Memory B cell (primary cell): ENCODE measurements at places on chromosomes 3 and 15.

DNA sequence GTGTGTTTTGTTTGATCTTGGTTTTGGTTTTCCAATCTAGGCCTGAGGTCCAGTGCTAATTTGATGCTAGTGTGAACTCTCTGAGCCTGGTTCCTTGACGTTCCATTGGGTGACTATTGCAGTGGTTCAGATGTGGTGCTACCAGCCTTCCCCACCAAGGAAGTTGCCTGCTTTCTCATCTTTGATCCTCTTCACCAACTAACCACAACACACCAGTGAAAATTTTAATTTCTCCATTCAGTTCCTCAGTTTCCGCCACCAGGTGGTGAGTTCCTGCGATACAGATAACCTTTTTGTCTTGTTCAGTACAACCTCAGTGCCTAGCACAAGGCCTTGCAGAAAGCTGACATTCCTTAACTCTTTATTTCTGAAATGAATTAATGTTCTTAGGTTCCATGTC, 337.4 kb upstream of the TPRG1 start:
- no peak for DNase-seq

DNA sequence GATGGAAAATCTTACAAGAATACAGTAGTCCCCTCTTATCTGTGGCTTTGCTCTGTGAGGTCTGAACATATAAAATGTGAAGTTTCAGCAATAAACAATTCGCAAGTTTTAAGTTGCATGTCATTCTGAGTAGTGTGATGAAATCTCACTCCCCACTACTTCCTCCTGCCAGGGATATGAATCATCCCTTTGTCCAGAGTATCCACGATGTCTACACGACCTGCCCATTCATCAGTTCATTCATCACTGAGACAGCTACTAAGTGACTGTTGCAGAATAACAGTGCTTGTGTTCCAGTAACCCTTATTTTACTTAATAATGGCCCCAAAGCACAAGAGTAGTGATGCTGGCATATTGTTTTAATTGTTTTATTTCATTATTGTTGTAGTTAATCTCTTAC, 489.2 kb upstream of the UBE2E2 start:
- no peak for DNase-seq

GRCh38 chr15:72168131-72168807, 29.3 kb downstream of the GRAMD2A start:
- no peak for DNase-seq

DNA sequence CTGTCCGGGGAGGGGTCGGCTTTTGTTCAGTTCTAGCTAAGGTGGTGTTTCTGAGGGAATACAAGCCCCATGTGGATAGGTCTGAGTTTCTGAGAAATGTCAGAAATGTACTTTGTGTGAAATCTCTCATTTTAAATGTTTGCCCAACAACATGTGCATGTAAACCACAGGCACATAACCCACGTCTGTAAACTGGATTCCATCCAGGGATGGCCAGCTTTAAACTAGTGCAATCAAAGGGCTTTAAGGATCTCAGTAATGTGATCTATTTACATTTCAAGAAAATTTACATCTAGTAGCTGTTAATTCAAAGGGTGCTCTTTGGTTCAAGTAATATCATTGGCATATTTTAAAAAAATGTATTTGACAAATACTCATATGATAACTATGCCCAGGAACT, 52.0 kb downstream of the POLR2M start:
- DNase-seq, result no peak

GRCh38 chr3:65607101-65607500, 431.6 kb downstream of the MAGI1 start:
- no peak for DNase-seq

GRCh38 chr15:72782274-72783003, 1.1 kb downstream of the ADPGK start:
- DNase-seq, result no peak

DNA sequence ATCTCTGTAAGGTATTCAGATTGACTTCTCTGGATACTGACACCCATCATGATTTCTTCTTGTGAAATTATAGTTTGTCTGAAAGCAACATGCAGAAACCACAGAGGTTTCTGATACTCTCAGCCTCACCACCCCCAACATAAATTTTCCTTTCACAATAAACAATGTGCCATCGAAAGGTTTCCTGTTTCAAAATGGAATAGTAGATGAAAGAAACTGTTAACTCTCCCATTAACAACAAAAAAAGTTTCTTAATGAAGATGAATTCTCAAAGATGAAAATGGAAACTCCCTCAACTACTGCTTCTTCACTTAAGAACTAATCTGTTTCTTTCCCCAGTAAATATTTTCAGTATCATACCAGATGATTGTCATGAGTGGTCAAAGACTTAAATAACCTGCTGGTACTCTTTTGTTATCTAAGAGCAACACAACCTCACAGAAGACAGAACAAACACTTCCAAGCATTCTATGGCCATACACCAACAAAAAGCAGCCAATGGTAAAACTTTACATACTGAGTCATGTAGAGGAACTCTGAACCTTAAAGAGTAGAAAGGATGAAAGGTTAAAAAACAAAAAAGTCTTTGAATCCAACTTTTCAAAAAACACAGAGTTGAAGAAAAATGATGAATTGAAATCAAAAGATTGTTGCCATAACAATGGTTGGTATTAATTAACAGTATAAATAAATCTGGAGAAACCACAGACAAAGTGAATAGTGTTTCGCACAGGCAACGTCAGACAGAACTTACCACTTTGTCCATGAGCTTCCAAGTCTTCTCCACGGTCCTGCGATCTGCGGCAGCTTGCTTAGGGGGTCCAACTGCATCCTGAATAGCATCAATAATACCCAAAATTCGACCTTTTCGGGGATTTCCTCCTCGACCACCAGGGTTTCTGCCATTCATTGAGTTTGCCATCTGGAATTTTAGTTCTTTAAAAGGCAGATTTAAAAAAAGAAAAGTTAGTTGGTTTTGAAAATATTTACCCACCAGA, 1.9 kb downstream of the CBLB start:
- DNase-seq, result no peak

- no peak for DNase-seq
Observed at GRCh38 chr15:74870436-74871215, 2.5 kb downstream of the SCAMP2 start.

DNA sequence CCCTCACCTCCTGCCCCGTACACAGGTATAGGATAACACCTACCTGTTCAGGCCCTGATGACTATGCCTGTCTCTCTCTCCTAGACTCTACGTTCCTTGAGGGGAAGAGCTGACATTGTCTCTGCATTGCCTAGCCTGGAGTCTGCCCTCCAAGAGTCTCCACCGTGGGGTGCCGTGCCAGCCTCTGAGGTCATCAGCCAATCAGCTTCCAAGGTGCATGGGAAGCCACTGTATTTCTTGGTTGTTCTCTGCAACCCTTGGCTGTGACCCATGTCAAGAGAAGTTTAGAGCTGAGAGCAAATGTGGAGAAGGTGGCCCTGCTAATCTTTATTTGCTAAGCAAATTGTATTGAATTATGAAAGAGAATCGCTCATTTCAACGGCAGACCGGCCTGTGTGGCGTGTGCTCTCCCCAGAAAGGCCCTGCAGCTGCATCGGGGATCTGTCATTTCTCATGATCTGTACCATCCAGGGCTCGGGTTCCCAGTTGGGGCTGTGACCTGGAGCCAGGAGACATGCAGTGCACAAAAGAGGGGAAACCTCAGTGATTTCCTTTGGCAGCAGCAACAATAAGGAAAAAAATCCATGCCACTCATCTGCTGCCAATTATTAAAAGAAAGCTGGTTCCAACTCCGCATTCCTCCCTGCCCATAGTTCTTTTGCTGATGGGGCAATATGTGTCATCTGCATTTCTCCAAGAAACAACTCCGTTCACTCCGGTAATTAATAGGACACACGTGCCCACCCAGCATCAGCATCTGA, 182.2 kb downstream of the MEGF11 start:
- DNase-seq, result no peak

DNA sequence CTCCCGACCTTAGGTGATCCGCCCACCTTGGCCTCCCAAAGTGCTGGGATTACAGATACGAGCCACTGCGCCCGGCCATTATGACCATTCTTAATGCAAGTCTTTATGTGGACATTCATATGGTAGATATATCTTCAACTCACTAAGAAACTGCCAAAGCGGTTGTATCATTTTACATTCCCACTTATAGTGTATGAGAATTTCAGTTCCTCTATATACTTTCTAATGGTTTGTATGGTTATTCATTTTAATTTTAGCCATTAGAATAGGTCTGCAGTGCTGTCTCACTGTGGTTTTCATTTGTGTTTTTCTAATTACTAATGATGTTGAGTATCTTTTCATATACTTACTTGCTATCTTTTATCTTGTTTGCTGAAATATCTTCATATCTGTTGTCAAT, 32.5 kb downstream of the TCF12 start:
- DNase-seq, result no peak

DNA sequence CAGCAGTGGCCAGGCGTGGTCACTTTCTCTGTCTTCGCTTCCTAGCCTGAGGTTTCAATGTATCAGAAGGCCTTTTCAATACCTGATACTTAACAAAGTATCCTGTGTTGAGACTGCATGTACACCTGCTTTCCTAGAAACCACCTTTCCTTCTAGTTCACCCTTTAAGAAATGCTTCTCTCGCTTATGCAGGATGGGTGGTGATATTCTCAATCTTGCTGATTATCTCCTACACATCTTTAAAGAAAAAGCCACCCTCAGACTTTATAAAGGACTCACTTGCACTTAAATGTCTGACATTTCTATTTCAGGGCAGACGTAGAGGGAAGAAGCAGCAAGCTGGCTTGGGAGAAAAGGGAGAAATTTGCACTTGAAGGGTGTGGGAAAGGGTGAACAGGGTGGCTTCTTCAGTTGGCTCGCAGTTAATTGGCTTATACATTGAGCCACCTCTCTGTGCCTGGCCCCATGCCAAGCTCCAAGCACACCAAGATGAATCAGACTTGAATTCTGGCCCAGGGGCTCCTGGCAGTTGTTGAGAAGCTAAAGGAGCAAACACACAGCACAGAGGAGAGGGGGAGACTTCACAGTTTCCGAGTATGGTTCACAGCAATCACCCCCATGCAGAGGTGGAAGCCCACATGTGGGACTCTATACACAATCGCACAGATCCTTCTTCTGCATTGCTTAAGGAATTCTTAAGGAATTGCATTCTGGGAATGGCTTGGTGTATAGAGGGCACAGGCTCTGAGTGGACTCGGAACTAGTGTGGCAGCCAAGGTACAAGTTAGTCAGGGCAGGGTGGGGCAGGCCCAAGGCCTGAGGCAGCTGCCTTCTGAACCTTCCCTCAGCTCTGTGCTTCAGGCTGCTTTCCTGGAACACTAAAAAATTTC, 1.3 kb downstream of the ARL6IP5 start:
- no peak for DNase-seq

DNA sequence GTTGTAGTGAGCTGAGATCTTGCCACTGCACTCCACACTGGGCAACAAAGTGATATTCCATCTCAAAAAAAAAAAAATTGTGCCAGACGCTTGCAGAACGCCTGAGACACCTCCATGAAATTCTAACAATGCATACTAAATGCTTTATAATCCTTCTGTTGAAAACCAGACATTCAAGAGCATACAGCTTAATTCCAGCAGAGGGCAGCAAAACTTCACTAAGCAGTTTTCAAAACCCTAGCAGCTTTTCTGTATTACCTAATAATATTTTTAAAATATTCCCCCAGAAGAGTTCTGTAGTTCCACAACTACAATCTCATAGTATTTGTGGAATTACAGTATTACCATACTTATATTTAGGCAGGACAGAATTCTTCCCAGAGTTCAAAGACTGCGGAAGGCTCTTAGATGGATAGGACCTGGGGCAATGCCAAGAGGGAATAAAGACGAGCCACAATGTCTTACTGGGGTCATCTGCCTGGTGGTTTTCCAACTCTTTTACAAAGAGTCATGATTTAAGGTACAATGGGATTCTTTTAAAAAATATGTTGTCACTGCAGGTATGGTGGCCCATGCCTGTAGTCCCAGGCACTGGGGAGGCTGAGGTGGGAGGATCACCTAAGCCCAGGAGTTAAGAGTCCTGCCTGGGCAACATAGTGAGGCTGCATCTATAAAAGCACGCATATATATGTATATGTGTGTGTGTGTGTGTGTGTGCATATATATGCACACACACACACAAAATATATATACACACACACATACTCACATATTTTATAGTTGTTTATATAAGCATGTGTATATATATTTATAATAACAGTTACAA, 19.6 kb upstream of the TASOR start:
- peak; percentile 65 for DNase-seq
